NCI-H187 treated with DMSO at 0.1 percent for 48 hours (cell line): ENCODE measurements at places on chromosomes 3 and 15.

DNA sequence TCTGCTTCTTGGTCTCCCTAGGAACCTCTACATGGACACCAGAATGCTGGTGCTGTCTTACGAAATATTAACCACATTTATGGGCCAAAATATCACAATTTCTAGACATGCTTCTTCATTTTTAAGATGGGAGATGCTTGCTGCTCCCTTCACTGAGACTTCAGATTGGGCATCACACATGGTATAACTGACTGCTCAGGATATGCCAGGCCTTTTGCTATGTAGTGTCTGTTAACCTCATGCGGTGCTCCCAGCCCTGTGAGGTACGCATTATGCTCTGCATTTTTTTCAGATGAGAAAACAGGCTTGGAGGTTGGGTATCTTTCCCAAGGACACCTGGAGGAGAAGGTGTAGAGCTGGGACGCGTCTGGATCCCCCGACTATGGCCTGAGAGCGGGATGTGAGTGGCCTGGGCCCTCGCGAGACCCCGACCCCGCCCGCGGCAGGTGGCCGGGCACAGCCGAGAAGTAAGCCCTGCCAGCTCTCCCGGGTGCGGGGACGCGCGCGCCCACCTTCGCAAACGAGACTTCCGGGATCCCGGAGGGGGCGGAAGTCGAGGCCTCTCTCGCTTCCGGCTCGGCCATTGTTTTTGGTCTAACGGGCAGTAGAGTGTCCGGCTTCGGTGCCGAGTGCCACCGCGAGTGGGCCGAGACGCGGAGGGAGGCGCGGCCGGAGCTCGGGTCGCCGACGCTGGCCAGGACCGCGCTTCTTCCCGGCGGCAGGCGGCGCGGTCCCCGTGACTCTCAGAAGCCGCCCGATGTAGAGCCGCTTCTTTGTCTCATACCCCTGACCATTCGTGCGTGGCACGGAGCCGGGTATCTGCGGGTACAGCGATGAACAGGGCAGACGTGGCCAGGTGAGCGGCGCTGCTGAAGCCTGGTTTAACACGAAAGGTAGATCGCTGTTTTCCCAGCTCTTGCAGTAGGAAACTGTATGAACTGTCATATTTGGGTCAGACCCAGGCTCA is at the start of gene ZKSCAN7:
Gene ZKSCAN7, plus strand, starts transcription at position 568 of the 967 bp plus-strand sequence. CDS start 1,855 bp downstream, outside the sequence.
- no peak for DNase-seq

GRCh38 chr15:44102675-44103254 is 92.3 kb downstream of the FRMD5 start:
- no peak for DNase-seq

- no peak for DNase-seq
These were observed 6.1 kb upstream of the EIF2B5 start for GRCh38 chr3:184129012-184129411.

- DNase-seq: peak; percentile 6
These were observed 487.5 kb downstream of the GABRG3 start for GRCh38 chr15:27458345-27459084.

GRCh38 chr3:43023746-43024145 is 44.6 kb downstream of the GASK1A start:
- DNase-seq: no peak

GRCh38 chr3:27578032-27578431 is 93.8 kb upstream of the SLC4A7 start:
- DNase-seq: no peak

DNA sequence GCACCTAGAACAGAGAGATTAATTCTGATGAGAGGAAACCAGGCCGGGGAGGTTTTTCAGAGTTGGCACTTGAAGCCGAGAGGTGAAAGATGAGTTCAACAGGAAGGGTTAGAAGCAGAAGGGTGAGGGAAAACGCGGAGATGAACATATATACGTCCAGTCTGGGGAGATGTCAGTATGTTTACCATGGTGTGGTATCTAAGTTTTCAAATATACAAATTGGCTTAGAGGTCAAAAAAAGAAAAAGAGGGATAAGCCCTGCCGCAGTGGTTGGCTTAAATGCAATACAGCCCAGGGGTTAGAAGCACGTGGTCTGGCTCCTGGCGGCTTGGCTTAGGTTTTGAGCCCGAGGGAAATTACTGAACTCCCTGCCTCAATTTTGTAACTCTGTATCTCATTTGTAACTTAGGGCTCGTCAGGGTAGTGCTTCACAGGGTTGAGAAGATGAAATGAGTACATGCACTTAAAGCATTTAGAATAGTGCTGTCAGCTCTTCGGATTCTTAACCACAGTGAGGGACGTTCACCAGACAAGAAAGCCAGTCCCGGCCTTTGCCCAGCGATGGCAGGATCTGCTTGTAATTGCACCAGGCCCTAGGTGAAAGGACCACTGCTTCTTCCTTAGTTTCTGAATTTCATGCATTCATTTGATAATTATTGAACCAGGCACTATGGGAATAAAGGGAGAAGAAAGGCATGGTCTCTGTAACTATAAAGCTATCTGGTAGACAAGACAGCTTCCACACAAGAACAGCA is 6.4 kb downstream of the HES1 start:
- DNase-seq: no peak

- DNase-seq: no peak
These were observed 105.0 kb upstream of the GOLGA6L6 start for GRCh38 chr15:20646529-20647142.

DNA sequence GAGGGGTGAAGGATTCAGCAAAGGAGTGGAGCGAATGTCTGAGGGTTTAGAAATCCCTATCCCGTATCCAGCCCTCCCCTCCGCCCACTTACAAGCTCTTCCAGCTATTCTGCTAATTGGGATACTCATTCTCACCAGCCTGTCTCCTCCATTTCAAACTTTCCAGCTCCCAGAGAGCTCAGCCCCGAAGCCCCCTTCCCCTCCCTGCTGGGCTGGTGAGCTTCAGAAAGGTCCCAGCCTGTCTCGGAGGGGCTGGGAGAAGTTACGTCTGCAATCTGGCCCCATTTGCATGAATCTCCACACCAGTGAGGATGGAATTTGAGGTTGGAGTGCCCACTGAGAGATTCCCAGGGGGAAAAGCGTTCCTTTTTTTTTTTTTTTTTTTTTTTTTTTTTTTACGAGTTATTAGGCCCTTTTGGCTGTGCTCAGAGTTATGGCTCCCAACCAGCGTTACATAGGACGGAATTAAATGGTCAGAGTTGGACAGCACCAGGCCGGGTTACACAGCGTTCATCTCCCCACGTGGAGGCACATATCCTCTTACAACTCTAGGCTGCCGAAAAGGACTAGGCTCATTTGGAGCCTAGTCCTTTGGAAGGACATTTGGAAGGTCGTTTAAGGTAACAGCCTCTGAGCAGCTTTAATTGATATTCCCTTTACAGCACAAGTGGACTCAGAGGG is 34.6 kb downstream of the FGD5 start:
- DNase-seq: no peak

DNA sequence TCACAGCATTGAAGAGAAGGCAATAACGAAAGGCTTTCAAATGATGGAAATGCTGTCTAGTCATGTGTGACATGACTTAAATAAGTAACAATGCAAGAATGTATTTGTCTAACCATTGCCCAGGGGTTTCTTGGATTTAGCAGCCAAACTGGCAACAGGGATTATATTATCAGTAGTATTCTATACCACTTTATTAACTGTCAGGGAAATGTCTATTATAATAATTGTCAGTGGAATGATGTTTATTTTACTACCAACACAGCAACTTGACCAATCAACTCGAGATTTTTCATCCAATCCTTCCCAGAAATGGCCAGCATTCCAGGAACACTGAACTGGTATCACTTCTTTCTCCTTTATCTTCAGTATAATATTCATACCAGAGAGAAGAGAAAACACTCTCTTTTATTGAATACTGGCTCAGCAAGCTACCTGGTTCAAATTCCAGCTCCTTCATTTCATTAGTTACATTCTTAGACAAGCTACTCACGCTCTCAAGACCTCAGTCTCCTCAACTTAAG is 66.2 kb downstream of the FOXP1 start:
- DNase-seq: no peak
